Spleen (tissue), 13 donors: ENCODE measurements at places on chromosomes 2 and 18. TPM values are rescaled to one million over a fixed set of nuclear protein-coding genes. Genes with fewer than 3 reads are reported as not detected.

- H3K4me3 ChIP-seq: no peak overlapping the region
- no peak for DNase-seq
- no peaks in the 10 kb centered on the region for H3K27me3 ChIP-seq
- no peaks in the 10 kb centered on the region for H3K36me3 ChIP-seq
- peaks cover 11% of the 10 kb centered on the region for H3K4me1 ChIP-seq
Measured at GRCh38 chr2:28662044-28662443, 89.6 kb upstream of the PPP1CB start.

Gene KIF1A
- 1.0 TPM for total RNA-seq

DNA sequence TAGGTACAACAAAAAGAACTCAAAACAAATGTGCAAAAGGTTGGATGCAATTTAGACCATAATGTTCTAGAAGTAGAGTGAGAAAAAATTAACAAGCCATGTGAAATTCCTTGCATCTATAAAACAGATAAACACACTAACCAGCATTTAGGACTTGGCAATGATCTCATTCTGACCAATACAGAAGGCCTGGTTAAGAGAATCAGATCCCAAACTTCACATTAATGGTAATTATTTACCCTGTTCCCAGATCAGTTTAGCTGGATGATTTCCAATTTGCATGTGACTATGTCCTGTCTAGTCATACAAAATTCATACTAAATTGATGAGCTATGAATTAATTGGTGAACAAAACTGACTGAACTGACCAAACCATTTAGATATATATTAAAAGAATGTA is 98.4 kb upstream of the FIGN start:
- H3K4me1 ChIP-seq: no peaks in the 10 kb centered on the region
- no peak for DNase-seq
- H3K27me3 ChIP-seq: no peaks in the 10 kb centered on the region
- no peaks in the 10 kb centered on the region for H3K36me3 ChIP-seq

Gene SERPINB2
- 2.3 TPM for total RNA-seq

DNA sequence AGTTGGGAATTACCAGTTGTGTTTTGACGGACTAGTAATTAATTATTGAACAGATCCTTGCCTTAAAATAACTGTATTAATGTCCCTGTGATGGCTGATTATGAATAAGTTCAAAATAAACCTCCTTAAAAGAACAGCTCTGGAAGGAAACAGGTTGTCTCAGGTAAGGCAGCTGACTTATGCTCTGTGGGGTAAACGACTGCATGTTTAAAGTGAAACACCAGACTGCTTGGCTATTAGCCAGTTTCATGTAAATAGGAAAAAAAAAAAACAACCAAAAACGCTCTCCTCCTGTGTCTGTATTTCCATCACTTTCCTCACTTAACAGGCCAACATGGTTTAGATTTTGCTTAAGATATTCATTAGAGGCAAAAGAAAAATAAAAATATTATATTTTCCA is 243.6 kb downstream of the TMEM182 start:
- H3K36me3 ChIP-seq: no peaks in the 10 kb centered on the region
- DNase-seq: no peak
- H3K4me3 ChIP-seq: no peak overlapping the region
- no peak overlapping the region for H3K27ac ChIP-seq

DNA sequence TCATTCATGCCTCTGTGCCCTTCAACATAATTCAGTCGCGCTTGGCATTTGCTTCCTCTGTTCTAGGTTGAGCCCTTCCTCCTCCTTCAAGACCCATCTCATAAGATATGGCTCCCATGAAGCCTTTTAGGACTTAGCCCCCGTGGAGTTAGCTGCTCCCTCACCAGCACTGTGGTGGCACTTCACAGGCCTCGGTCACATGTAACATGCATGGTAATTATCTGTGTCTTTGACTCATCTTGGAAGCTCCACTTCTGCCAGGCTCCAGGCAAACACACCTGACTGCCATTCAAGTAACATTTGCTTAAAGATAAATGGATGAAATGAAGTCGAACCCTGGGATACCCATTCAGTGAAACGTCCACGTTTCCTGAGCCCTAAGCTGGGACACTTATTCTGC is 484.7 kb downstream of the EIPR1 start:
- no peaks in the 10 kb centered on the region for H3K36me3 ChIP-seq
- H3K4me1 ChIP-seq: no peaks in the 10 kb centered on the region
- DNase-seq: no peak
- H3K27me3 ChIP-seq: no peaks in the 10 kb centered on the region
- no peak overlapping the region for H3K27ac ChIP-seq

Gene TLX2
- not detected for total RNA-seq

GRCh38 chr2:178114462-178114861 is 2.2 kb downstream of the RBM45 start:
- peaks cover 27% of the 10 kb centered on the region for H3K4me1 ChIP-seq
- no peak for DNase-seq
- H3K27ac ChIP-seq: no peak overlapping the region
- H3K36me3 ChIP-seq: peaks cover 37% of the 10 kb centered on the region
- H3K27me3 ChIP-seq: no peaks in the 10 kb centered on the region
- H3K4me3 ChIP-seq: no peak overlapping the region

Gene AFF3
- 77.2 TPM for total RNA-seq
